Right atrium auricular region (tissue), 2 donors: ENCODE measurements at places on chromosomes 16 and 17.
A peak's percentile ranks its signal among the peaks of the same experiment; 100 is the strongest.

DNA sequence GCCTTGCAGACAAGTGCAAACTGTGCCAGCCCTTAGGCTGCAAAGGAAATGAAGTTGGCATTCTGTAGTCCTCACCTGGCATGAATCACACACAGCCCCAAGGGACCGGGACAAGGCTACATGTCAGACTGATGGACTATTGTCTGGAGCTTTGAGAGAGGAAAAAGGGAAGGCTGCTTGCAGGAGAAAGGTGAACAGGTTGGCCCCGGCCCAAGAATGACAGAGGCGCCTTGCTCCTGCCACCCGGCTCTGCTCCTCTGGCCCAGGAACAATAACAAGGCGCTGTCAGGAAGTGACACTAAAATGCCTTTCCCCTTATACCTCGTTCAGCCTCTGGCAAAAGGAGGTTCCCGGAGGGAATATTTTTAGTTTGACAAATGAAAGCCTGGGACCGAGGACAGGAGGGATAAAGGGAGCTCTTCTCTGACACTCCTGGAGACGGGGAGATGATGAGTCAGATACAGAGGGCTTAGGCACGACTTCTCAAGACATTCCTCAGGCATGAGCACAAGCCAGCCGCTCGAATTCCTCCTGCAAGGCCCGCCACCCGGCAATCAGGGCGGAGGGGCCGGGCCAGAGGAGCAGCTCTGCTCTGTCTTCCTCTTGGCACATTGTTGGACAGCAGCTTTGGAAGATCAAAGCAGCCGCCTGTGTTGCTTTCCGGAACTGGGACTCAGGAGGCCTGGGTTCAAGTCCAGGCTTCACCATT lies 105.8 kb downstream of the NOG start:
- no peaks in the 10 kb centered on the region for H3K27me3 ChIP-seq
- H3K27ac ChIP-seq: no peak overlapping the region
- H3K4me1 ChIP-seq: peaks cover 16% of the 10 kb centered on the region
- DNase-seq: peak; percentile 66
- no peaks in the 10 kb centered on the region for H3K36me3 ChIP-seq

- no peaks in the 10 kb centered on the region for H3K36me3 ChIP-seq
- no peaks in the 10 kb centered on the region for H3K27me3 ChIP-seq
- H3K27ac ChIP-seq: peak overlapping the region; percentile 96
- H3K4me3 ChIP-seq: peak overlapping the region; percentile 83
Measured at GRCh38 chr16:588639-588888, 1.3 kb upstream of the RAB40C start.

- no peaks in the 10 kb centered on the region for H3K4me1 ChIP-seq
- no peak overlapping the region for H3K4me3 ChIP-seq
- no peak overlapping the region for H3K27ac ChIP-seq
- H3K36me3 ChIP-seq: no peaks in the 10 kb centered on the region
- no peaks in the 10 kb centered on the region for H3K27me3 ChIP-seq
Measured at GRCh38 chr17:52024300-52024870, 134.1 kb downstream of the CA10 start.

GRCh38 chr16:26569793-26570192 lies 496.9 kb upstream of the C16orf82 start:
- no peak overlapping the region for H3K27ac ChIP-seq
- H3K4me1 ChIP-seq: no peaks in the 10 kb centered on the region
- H3K36me3 ChIP-seq: no peaks in the 10 kb centered on the region
- DNase-seq: no peak
- no peaks in the 10 kb centered on the region for H3K27me3 ChIP-seq
- H3K4me3 ChIP-seq: no peak overlapping the region

DNA sequence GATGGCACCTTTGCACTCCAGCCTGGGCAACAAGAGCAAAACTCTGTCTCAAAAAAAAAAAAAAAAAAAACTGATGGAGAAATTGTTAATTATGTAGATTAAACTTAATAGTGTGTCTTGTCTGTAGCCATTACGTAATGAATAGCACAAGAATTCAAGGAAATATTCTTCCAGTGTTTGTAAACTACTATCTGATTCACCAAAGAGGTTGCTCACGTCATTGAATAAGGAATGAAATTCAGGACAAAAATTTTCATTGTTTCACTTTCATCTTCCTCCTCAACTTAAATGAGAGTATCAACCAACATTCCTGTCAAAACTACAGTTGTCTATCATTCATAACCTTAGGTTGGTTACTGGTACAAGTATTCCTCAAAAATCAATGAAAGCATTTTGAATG lies 30.7 kb upstream of the MYO18A start:
- no peak for DNase-seq
- H3K27me3 ChIP-seq: no peaks in the 10 kb centered on the region
- no peaks in the 10 kb centered on the region for H3K4me1 ChIP-seq
- H3K27ac ChIP-seq: no peak overlapping the region

- H3K36me3 ChIP-seq: no peaks in the 10 kb centered on the region
- H3K4me3 ChIP-seq: no peak overlapping the region
- no peak for DNase-seq
- peaks cover 20% of the 10 kb centered on the region for H3K4me1 ChIP-seq
- no peaks in the 10 kb centered on the region for H3K27me3 ChIP-seq
Measured at GRCh38 chr17:67412032-67412431, 35.0 kb downstream of the PITPNC1 start.

DNA sequence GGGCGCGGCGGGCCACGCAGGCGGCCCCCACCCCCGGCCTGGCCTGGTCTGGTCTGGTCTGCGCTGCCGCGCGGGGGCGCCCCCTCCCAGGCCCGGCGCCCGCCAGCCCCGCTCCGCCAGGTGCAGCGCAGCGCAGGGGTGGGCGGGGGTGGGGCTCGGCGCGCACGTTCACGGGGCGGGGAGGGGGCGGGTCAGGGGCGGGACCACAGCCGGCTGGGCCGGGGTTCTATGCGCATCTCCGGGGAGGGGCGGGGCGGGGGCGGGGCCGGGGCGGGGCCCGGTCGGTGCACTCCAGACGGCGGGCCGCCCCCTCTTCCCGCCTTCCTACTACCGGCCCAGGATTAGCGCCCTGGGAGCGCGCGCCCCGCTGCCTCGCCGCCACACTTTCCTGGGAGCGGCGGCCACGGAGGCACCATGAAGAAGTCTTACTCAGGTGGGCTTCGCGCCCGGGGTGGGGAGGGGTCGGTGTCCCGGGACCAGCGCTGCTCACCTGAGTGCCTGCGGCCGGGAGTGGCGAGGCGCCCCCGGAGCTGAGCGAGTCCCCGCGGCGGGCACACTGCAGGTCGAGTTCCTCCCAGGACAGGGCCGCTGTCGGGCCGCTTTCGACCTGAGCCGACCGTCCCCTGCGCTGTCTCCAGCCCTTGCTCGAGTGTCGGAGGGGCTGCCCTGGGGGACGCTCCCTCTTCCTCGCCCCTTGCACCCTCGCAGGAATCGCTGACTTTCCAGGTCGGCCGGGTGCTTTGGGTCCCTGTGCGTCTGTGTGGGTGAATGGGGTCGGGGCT lies 140.5 kb downstream of the SEC14L1 start:
- H3K4me1 ChIP-seq: no peaks in the 10 kb centered on the region
- peak overlapping the region; percentile 44 for H3K4me3 ChIP-seq
- H3K27me3 ChIP-seq: no peaks in the 10 kb centered on the region
- DNase-seq: no peak
- H3K27ac ChIP-seq: no peak overlapping the region

- no peak overlapping the region for H3K4me3 ChIP-seq
- no peaks in the 10 kb centered on the region for H3K27me3 ChIP-seq
- no peak for DNase-seq
Measured at GRCh38 chr17:12627177-12627629, 38.5 kb upstream of the MYOCD start.

DNA sequence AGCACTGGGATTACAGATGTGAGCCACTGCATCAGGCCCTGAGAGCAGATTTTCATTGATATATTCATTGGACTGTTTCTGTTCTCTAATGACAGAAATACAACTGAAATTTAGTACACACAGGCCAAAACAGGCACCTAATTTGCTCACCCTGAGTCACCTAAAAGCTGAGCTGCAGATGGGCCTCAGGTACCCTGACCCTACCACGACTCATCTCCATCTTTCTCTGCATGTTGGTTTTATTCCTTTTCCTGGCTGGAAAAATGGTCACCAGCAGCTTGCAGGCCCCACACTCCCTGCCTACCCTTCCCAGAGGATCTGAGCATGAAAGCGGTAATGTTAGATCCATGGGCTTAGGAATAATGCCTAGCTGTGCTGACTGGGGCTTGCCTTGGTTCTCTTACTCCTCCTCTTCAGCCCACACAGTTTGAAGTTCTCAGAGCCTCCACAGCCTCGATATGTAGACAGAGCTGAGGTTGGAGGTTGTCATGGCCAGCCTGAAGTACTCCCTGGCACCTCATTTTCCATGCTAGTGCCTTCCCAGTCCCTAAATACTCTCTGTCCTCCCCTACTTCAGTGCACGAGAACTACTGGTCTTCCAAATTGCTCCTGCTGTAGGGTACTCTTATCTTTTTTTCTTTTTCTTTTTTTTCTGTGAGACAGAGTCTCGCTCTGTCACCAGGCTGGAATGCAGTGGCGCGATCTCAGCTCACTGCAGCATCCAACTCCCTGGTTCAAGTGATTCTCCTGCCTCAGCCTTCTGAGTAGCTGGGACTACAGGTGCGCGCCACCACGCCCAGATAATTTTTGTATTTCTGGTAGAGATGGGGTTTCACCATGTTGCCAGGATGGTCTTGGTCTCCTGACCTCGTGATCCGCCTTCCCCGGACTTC lies 51.1 kb downstream of the CENPV start:
- no peaks in the 10 kb centered on the region for H3K36me3 ChIP-seq
- no peaks in the 10 kb centered on the region for H3K4me1 ChIP-seq
- H3K4me3 ChIP-seq: no peak overlapping the region
- no peak for DNase-seq

GRCh38 chr16:15597822-15598647 lies 44.9 kb downstream of the MARF1 start:
- no peak overlapping the region for H3K27ac ChIP-seq
- H3K27me3 ChIP-seq: no peaks in the 10 kb centered on the region
- peaks cover 92% of the 10 kb centered on the region for H3K36me3 ChIP-seq
- no peak overlapping the region for H3K4me3 ChIP-seq
- no peaks in the 10 kb centered on the region for H3K4me1 ChIP-seq

GRCh38 chr17:75996665-75997590 lies 3.7 kb upstream of the CDK3 start:
- no peaks in the 10 kb centered on the region for H3K27me3 ChIP-seq
- no peaks in the 10 kb centered on the region for H3K4me1 ChIP-seq
- no peak overlapping the region for H3K4me3 ChIP-seq
- DNase-seq: no peak

DNA sequence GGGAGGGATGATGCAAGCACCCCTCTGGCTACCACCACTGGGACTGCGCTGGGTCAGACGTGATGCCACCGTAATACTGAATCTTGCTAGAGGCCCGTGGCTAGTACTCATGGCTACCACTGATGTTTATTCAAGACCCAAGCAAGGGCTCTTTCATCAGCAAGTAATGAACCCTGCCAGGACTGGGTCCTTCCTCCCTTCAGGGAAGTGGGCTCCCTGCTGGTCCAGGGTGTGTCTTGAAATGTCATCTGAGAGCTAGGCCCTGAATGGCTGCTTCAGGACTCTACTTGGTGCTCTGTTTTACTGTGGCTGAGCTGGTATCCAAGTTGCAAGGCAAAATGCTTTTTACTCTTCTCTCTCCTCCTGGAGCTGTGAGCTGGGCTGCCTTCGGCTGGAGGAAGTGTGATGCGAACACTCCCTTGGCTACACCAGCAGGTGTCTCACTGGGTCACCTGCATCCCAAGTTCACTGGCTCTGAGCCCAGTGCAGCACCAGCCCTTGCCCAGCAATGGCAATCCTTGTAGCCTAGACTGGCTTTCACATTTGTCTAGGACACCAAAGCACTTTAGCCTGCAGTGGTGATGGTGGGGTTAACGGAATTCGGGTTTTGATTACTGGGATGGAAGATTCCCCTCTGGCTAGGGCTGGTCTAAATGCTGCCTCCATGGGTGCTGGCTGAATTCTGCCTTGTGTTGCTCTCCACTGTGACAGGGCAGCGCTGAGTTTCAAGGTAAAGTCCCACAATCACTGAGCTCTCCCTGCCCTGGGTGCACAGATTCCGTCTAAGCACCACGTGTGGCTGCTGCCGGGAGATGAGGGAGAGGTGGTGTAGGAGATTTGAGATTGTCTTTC lies 98.6 kb downstream of the USP22 start:
- H3K27me3 ChIP-seq: no peaks in the 10 kb centered on the region
- DNase-seq: no peak
- no peak overlapping the region for H3K4me3 ChIP-seq

- H3K27me3 ChIP-seq: no peaks in the 10 kb centered on the region
- H3K4me3 ChIP-seq: peak overlapping the region; percentile 20
- no peaks in the 10 kb centered on the region for H3K36me3 ChIP-seq
- DNase-seq: peak; percentile 97
- H3K27ac ChIP-seq: peak overlapping the region; percentile 72
Measured at GRCh38 chr17:81309140-81309858, 14.2 kb upstream of the SLC38A10 start.

GRCh38 chr17:29444589-29444988 lies 54.4 kb downstream of the TAOK1 start:
- no peak for DNase-seq
- H3K27me3 ChIP-seq: no peaks in the 10 kb centered on the region
- H3K4me1 ChIP-seq: peaks cover 16% of the 10 kb centered on the region
- H3K4me3 ChIP-seq: no peak overlapping the region

GRCh38 chr17:80415626-80416137 lies 715 bp downstream of the ENDOV start:
- H3K4me3 ChIP-seq: peak overlapping the region; percentile 70
- H3K27ac ChIP-seq: peak overlapping the region; percentile 95
- H3K27me3 ChIP-seq: no peaks in the 10 kb centered on the region
- peaks cover 14% of the 10 kb centered on the region for H3K36me3 ChIP-seq
- H3K4me1 ChIP-seq: peaks cover 30% of the 10 kb centered on the region

DNA sequence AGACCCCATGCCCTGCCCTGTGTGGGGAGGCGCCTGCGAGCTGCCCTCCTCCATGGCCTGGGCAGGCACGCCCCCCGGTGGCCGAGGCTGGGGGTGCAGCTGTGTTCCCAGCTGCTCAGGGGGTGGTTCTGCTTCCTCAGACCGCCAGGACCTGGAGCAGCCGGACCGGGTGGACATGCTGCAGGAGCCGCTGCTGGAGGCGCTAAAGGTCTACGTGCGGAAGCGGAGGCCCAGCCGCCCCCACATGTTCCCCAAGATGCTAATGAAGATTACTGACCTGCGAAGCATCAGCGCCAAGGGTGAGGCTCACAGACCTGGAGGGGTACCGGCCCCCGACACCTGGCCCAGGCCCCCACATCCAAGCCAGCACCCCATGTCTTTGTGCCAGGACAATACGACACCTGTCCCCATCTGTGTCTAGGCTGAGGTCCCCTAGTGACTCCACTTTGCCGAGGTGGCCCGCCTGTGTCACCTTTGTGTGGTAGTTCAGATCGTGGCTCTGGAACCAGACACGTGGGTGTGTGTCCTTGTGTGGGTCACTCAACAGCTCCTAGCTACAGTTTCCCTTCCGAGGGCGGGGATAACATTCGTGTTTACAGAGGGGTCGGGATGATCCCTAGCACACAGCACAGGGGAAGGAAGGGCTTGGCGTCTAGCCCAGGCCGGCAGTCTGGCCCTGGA lies 9.3 kb downstream of the GJD3 start:
- H3K4me3 ChIP-seq: no peak overlapping the region
- no peaks in the 10 kb centered on the region for H3K27me3 ChIP-seq
- H3K27ac ChIP-seq: peak overlapping the region; percentile 27
- peaks cover 56% of the 10 kb centered on the region for H3K36me3 ChIP-seq
- no peaks in the 10 kb centered on the region for H3K4me1 ChIP-seq

GRCh38 chr17:28615260-28615940 lies 1.4 kb upstream of the RSKR start:
- no peaks in the 10 kb centered on the region for H3K4me1 ChIP-seq
- peaks cover 64% of the 10 kb centered on the region for H3K36me3 ChIP-seq
- no peaks in the 10 kb centered on the region for H3K27me3 ChIP-seq
- no peak overlapping the region for H3K27ac ChIP-seq
- no peak overlapping the region for H3K4me3 ChIP-seq
- DNase-seq: no peak

- no peak overlapping the region for H3K4me3 ChIP-seq
- no peaks in the 10 kb centered on the region for H3K4me1 ChIP-seq
- H3K27ac ChIP-seq: no peak overlapping the region
Measured at GRCh38 chr16:10895053-10895946, 18.3 kb downstream of the CIITA start.
